ENCODE measurements at places on chromosomes 13 and 19.
A peak's percentile ranks its signal among the peaks of the same experiment; 100 is the strongest.

GRCh38 chr19:54162241-54162805, 2.8 kb upstream of the LENG1 start:
- peak; percentile 91 for DNase-seq

DNA sequence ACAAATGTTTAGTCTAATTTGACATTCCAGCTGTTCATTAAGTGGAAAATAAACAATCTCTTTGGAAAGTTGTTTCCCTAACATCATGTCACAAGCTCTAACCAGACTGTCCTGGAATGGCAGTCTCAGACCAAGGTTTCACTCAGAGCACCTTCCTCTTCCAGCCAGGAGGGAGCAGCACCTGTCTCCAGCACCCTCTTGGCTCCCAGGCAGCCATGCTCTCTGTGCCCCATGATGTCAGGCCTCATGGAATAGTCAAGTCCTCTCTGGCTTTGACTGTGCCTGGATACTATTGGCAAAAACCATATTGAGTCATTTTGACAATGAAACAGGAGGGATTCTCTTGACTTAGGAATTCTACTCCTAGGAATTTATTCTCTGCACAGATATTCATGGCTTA, 171.4 kb downstream of the OXGR1 start:
- DNase-seq, result no peak

- DNase-seq, result no peak
Observed at GRCh38 chr13:79528759-79529191, 47.8 kb downstream of the NDFIP2 start.

GRCh38 chr19:3039641-3040077, 10.6 kb upstream of the TLE2 start:
- DNase-seq, result no peak

GRCh38 chr13:50936679-50937078, 27.1 kb downstream of the RNASEH2B start:
- no peak for DNase-seq

DNA sequence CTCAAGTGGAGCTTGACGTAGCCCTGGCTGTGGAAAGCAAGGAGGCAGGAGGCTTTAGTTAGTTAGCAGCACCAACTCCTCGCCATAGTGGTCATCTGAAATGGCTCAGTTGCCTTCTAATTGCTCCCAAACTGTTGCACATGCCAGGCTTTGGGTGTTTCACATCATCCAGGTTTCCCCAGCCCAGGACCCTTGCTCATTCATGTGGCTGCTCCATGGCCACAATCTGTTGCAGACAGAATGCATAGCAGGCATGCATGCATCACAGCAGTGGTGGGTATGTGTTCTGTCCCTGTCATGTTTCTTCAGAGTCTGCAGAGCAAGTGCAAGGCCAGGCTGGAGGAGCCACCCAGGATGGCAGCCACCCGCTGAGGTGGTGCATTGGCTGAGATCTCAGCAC, 407.6 kb downstream of the TSHZ3 start:
- no peak for DNase-seq

All from activated T-cell treated with anti-CD3 and anti-CD28 coated beads, Interleukin-2, amount 50 U/mL, for 48 hours (primary cell).